Stimulated activated CD4-positive, alpha-beta T cell treated with anti-CD3 and anti-CD28 coated beads, Interleukin-1b, Interleukin-23, amount 100 ng/mL, for 24 hours (primary cell): ENCODE measurements at places on chromosomes 5 and 9.

GRCh38 chr5:86679529-86679928, 61.8 kb downstream of the COX7C start:
- no peak for DNase-seq

DNA sequence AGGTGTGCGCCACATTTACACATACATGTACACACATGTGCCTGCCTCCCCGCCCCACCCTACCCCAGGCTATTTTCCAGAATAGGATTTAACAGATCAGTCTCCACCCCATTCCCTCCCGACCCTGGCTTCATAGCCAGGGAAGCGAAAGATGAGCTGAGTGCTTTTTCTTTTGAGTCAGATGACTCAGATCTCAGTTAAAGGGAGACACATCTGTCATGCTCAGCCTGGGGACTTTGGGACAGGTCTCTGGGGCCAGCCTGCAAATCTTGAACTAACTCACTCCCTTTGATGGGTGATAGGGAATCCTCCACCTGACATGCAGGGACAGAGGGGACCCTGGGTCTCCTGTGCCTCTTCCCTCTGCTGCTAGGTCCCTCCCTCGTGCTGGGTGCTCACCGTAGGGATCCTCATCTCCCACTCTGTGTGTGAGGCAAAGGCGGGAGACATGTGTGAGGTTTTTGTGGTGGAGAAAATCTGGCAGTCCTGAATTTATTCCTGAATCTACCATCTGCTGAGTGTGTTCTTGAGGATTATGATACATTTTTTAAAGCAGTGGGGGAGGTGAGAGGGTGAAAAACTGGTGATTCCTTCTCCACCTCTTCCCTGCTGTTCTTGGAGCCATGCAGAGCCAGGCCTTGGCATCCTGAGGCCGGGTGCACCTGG, 37.7 kb downstream of the NEUROG1 start:
- DNase-seq, result no peak

DNA sequence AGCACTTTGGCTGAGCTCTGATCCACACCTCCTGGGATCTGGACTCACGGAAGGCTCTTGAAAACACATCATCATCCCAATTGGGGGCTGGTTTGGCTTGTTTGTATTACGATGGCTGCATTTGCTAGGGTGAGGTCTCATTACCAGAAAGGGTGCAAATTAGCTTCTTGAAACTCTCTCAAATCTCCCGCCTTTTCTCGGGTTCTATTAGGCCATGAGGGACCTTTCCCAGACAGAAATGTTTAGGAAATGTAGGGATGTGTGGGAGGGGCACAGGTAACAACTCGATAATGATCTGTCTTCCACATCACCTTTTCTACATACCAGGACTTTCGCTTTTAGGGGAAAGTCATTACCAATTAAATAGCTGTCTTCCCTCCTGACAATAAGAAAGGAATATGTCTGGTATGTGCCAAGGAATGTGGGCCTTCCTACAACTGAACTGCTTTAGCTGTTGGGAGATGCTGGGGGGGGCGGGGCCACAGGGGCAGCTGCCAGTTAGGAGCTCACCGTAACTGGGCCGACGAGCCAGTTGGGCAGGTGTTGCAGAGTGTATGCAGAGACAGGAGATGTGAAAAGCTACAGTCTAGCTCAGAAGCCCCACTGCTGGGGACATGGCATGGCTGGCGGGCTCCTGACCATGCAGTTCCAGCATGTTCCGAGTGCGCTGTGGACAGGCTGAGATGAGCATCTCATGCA, 71.2 kb downstream of the AK8 start:
- no peak for DNase-seq

DNA sequence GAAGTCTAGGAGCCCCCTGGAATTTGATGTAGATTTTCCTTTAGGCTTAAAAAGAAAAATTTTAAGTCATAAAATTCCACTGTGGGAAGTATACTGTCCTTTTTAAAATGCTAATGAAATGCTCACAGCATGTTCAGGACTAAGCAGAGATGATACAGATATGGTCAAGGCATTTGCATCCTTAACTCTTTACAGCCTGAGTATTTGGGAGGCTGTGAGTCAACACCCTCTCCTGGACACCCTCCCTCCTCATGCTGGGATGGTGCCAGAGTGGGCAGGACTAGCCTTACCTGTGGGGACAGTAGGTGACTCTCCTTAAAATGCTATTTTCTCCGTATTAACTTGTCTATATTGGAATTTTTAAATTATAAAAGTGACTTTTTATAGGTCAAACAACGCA, 197.4 kb upstream of the ELL2 start:
- no peak for DNase-seq

DNA sequence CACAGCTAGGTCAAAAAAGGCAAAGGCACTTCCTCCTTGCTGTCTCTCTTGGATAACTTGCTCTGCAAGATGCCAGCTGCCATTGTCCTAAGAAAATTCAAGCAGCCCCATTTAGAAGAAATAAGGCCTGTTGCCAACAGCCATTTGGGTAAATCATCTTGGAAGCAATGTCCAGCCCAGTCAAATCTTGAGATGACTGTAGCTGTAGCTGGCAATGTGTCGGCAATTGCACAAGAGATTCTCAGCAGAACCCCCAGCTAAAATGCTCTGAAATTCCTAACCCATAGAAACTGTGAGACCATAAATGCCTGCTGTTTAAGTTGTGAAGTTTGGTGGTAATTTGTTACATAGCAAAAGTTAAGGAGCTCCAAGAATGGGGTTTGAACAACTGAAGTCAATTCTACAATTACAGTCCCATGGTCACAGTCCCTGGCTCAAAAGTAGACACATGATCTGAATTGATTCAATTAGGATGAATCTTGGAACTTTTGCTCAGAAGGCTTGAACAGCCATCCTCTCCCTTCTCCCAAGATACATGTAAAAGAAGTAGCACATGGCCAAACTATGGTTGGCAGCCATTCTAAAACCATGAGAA, 151.1 kb downstream of the MPDZ start:
- no peak for DNase-seq

DNA sequence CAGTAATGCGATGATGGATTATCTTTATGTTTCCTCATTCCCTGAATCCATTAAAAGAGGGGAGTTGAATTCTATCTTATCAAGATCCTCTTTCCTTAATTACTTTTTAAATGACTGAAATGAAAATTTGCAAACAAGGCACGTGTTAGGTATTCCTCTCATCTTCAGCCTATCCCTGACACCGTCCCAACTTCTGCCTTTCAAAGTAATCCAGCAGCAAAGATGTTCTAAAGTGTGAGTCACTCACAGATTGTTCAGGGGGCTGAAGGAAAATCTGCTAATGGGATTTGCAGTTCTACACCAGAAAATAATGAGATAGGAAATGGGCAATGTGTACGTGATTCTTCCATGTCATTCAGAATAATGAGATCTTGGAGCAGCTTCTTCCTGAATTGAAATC, 403.0 kb downstream of the ARHGEF28 start:
- DNase-seq, result no peak

DNA sequence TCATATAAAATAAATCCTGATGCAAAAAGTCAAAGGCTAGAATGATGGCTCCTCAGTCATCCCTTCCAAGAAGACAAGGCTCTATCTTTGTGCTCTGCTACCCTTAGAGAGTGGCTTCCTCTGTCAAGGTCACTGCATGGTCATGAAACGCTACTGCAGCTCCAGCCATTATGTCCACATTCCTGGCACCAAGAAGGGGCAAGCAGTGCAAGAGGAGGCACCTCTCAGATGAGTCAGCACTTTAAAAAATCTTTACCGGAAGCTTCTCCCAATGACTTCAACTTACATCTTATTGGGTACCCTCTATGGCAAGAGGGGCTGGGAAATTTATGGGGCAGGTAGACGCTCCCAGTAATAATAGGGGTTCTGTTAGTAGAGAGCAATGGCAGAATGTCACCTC, 129.5 kb upstream of the CPEB4 start:
- DNase-seq, result no peak

DNA sequence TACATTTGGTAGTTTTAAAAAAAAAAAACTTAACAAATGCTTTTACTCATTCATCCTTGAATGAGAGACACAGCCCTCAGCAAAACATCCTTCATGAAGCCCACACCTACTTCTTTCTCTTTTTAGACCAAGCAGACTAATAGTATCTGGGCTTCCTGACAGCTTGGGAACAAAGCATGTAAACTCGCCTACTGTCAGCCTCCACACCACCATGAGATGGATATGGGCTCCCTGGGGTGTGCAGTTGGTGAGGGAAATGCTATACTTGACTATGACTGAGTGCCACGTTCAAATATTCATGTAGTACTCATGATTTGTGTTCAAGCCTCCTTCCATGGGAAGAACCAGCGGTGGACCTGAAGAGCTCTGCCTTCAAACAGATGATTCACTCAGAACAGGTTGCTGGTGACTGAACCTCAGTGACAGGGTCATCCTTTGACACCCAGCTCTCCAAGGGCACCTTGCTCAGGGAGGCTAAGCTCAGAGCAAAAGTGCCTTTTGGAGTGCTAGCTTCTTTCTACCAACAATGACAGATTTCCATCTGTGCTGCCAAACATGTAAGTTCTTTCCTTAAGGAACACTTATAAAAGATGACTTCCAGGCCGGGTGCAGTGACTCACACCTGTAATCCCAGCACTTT, 36.8 kb downstream of the SLC22A5 start:
- no peak for DNase-seq

GRCh38 chr9:99040251-99040900, 64.5 kb upstream of the TGFBR1 start:
- no peak for DNase-seq

DNA sequence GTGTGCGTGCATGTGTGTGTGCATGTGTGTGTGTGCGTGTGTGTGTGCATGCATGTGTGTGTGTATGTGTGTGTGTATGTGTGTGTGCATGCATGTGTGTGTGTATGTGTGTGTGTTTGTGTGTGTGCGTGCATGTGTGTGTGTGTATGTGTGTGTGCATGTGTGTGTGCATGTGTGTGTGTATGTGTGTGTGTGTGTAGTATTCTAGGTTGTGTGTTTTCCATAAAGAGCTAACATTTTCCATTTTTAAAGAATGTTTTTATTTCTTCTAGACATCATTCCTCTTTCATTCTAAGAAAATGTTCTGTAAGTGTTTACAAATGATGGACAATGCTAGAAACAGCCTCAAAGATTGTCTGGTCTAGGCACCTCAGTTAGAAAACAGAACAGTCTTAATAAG, 15.6 kb downstream of the ENTREP1 start:
- no peak for DNase-seq

DNA sequence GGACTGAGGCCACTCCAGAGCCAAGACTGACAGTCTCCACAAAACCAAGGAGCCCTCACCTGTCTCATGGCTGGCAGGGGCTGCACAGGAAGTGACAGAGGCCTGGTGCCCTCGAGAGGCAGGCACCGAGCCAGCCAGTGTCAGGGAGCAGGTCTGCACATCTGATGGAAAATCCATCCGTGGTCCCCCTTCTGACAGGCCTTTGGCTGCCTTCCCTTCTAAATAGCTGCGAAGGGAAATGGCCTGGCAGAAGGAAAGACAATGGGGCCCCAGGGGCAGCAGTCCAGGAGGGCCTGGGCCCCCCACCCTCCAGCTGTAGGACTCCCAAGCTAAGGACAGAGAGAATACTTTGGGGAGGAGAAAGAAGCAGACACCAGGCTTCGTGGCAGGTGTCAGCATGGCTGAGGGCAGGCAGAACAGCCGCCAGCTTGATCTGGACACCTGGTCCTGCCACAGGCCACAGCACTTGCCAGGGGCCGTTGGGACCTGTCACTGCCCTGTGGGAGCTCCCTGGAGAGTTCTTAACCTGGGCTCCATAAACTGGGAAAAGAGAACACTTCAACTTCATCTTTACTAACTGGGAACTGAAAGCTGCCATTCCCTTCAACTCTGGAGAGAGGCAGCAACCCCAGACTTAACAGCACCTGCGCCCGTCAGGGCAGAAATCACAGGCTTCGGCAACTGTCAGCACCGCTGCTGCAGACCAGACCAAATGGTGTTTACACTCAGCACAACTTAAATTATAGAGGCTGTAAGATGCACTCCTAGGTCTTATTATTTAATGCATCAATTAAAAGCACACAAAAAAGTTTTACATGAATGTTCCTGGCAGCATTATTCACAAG, 22.0 kb downstream of the ADAMTS2 start:
- no peak for DNase-seq

- no peak for DNase-seq
Observed at GRCh38 chr5:162299793-162300192, 232.2 kb downstream of the GABRG2 start.

- no peak for DNase-seq
Observed at GRCh38 chr5:143426437-143426991, 23.0 kb upstream of the NR3C1 start.

- DNase-seq, result no peak
Observed at GRCh38 chr9:123059472-123060220, 26.2 kb downstream of the GPR21 start.

GRCh38 chr9:14358523-14358922, 44.6 kb upstream of the NFIB start:
- no peak for DNase-seq

DNA sequence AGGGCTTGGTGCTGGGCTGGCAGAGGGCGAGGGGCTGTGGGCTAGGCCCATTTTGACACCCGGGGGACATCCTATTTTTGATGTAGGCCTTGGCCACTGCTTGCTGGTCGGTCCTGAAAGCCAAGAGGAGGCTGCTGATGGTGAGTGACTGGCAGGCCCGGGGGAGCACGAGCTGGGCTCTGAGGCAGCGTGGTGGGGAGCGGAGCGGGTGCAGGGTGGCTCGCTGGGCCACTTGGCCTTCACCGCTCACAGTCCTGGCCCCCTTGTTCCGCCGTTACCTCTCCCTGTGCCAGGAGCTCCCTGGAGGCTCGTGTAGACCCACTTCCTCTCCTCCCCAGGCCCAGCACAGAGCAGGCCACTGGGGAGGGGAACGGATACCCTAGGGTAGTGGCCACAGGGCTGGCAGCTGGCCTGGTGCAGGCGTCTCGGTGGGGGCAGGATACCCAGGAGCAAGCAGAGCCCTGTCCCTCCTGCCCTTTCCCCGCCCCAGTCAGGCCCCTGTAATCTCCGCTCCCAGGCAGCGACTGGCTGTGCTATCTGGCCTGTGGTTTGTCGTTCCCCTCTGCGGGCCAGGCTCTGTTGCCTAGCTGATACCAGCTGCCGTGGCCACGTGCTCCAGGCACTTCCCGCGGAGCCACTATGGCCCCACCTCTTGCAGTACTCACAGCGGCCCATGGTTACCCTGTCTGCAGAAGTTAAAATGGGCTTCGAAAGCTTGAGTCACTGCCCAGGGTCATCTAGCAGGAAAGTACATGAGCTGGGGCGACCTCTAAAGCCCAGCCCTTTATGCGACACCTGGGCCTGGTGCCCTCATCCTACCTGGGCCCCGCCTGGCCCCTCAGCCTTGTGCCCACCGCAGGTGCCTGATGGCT, 11.7 kb upstream of the DOLPP1 start:
- no peak for DNase-seq

DNA sequence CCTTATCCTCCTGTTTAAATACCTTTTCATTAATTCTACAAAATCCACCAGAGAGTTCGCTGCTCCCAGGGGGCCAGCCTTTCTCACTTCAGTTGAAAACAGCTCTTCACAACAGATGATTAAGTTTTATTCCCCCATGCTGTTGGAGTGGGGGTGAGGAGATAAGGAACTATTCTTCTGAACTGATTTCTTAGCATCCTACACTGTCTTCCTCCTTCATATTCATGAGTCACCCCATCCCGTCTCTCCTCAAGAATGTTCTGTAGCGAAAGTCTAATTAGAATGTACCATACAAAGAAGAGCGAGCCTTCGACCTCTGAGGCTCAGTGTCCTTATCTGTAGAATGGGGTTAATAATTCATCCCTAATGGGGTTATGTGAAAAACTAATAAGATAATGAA, 138.0 kb downstream of the PIK3R1 start:
- no peak for DNase-seq
